ENCODE measurements at places on chromosomes 1 and 21. TPM values are rescaled to one million over a fixed set of nuclear protein-coding genes. Genes with fewer than 3 reads are reported as not detected.

Gene AMY1B
- not detected for total RNA-seq

DNA sequence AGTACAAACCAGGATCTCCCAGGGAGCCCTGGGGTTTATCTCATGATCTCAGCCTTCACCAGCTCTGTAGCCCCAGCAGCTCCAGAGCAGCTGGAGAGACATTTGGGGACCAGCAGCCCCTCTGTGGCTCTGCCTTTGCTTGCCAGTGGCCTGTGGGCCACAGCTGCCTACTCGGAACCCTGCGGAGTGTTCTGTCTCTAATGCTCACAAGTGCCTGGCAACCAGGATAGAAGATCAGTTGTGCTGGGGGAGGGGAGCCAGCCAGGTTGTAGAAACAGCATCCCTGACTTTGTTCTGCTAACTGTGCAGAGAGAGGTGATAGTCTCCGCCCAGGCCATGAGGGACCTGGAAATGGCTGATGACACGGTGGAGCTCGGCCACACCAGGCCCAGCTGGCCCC is 50.9 kb upstream of the KCNJ15 start:
- no peak for DNase-seq

Gene SLAMF9
- total RNA-seq = 0.41 TPM

GRCh38 chr1:111184663-111185062 is 15.8 kb downstream of the DENND2D start:
- no peak for DNase-seq

DNA sequence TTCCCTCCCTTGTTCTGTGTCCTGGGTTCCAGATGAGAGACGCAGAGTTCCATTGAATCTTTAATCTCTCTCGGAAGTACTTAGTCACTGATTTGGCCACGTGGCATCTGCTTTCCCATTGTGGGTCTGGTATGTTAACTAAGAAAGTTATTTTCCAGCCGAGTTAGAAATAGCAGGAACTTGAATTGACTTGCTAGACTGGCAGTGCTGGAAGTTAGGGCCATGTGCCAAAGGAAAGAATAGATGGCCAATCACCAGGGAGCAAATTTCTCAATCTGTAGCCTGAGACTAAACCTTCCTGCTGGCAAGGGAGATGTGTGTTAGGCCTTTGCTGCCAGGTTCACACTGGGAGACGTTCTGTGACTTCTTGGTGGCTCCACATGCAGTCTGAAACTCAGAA is 24.2 kb upstream of the SLFNL1 start:
- no peak for DNase-seq

Measured in HFFc6 (cell line).